ENCODE measurements at places on chromosomes 2 and 18.

- DNase-seq: peak; percentile 28
Observed at GRCh38 chr2:3423492-3424170, 44.1 kb downstream of the TRAPPC12 start.

- DNase-seq: no peak
Observed at GRCh38 chr2:25338401-25338800, 3.3 kb downstream of the DNMT3A start.

DNA sequence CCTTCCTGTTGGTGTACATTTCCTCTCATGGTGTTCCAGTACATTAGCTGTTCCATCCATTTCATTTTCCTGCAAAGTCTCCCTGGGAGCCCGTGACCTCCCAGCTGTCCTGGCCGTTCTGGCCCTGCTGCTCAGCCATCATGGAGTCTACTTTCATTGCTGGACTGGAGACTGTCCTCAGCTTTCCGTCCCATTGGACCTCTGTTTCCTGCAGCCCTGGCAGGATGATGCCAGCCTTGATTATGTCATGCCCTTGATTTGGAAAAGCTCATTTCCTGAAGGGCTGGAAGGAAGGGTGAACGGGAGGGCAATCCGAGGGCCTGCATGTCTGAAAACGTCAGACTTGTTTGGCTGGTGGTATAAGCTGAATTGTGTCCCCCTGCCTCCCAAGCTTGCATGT, 205.5 kb upstream of the HS6ST1 start:
- DNase-seq: no peak

DNA sequence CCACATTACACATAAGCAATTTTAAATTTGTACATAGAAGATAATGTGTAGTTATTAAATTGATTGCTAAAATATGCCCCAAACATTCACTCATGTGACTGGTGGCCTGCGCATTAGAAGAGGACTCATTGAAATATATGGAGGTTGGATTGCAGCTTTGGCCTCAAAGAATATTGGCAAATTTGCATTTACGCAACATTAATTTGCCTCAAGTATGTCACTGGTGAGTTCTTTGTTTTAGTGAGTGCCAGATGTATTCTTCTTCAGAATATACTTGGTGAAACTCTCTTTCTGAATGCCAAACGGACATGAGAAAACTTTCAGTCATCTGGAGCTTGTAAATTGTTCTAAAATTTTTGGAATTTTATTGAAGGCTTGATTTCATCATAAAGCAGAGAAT, 5.9 kb upstream of the EFEMP1 start:
- DNase-seq: no peak

- no peak for DNase-seq
Observed at GRCh38 chr2:145985517-145985916, 1465.6 kb upstream of the ZEB2 start.

DNA sequence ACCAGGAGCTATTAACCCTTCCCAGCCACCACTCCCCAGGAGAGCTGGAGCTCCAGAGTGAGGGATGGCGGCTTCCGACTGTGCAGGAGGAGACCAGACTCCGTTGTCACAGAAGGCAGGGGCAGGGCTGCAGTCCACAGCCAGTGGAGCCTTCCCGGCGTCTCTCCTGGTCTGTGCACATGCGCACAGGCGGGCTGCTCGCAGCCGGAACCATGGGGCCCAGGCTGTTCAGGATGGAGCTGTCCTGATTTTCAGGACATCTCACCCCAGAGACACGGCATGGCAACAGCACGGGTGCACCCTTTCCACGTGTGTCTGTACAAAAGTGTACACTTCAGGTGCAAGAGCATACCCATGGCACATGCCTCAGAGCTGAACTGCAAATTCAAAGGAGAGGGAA, 28.9 kb downstream of the EIPR1 start:
- no peak for DNase-seq

DNA sequence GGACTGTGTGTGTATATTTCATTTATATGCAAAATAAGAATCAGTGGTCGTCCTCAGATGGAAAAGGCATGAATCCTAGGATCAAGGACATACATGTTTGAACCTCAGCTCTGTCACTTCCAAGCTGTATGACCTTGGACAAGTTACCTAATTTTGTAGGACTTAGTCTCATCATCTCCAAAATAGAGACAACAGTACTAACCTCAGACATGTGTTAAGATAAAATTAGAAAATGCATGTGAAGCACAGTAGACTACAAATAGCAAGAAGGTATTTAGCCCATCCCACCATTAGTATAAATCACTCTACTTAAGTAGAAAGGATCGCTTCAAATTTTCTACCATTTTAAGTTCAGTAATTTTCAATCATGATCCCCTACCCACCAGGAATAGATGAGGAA, 309.8 kb downstream of the ZEB2 start:
- DNase-seq: no peak

DNA sequence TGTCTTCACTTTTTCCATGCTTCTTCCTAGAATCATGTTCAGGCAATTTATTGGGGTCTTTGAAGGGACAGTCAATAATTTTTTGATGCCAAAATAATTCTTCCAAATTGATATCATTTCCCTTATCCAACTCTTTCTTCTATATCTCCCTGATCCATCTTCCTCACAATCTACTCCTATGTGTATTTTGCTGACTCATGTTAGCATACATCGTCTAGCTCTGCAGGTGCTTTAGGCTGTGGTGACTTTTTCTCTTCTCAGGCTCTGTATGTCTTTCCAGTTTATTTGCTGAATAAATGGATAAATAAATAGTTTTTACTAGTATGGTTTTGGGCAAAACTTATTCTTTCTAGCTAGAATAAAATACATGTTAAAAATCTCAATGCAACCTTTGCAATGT, 1650.9 kb upstream of the TMEFF2 start:
- no peak for DNase-seq

DNA sequence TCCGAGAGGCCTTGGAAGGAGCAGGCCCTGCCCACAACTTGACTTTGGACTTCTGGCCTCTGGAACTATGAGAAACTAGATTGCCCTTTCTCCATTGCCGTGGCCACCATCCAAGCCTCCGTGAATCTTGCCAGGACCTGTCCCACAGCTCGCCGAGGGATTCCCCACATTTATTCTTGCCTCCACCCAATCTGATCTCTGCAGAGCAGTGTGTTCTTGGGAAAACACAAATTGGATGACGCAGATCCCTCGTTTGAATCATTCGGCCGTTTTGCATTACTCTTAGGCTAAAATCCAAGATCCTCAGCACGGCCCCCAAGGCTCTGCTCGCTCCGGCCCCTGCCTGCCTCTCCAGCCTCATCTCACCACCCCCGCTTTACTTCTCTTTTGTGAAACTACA, 364.2 kb downstream of the ZNF516 start:
- no peak for DNase-seq

- DNase-seq: no peak
Observed at GRCh38 chr2:122203523-122203922, 448.1 kb downstream of the TSN start.

GRCh38 chr2:174263997-174264396, 15.7 kb upstream of the OLA1 start:
- no peak for DNase-seq

DNA sequence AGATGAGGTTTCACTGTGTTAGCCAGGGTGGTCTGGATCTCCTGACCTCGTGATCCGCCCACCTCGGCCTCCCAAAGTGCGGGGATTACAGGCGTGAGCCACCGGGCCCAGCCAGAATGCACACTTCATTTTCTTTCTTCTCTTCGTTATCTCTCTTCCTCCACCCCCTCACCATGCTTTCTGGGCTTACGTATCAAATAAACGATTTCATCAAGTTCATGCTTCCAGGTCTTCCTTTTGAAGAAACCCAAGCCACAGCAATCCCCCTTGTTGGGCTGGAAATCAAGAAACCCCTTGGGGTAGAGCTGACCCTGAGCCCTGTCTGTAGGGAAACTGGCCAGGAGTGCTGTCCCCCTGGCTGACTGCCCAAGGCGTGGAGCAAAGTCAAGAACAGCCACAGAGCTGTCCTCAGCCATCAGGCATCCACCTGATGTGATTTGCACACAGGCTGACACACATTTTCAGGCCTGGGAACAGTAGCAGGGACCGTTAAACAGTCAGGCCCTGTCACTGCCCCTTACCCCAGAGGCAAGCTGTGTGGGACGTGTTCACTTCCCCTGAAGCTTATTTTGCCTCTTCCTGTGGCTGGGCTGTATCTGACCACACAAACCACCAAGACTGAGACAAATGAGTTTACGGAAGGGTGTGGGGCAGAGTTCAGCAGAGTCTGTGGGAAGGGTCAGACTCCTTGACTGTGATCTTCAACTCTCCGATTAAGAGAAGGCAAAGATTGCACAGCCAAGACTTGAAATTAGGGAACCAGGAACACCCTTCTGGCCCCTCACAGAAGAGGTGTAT, 15.1 kb upstream of the NMUR1 start:
- no peak for DNase-seq

DNA sequence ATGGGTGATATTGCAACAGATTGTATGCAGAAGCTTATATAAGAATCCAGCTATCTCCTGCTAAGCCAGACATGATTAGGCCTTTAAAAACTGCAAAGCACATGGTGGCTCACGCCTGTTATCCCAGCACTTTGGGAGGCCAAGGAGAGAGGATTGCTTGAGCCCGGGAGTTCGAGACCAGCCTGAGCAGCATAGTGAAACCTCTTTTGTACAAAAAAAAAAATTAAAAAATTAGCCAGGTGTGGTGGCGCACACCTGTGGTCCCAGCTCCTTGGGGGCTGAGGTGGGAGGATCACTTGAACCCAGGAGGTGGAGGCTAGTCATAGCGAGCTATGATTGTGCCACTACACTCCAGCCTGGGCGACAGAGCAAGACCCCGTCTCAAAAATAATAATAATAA, 204.6 kb downstream of the TNS1 start:
- DNase-seq: no peak

- no peak for DNase-seq
Observed at GRCh38 chr2:192026059-192026824, 168.5 kb downstream of the TMEFF2 start.

GRCh38 chr2:29660201-29660600, 261.2 kb downstream of the ALK start:
- no peak for DNase-seq

DNA sequence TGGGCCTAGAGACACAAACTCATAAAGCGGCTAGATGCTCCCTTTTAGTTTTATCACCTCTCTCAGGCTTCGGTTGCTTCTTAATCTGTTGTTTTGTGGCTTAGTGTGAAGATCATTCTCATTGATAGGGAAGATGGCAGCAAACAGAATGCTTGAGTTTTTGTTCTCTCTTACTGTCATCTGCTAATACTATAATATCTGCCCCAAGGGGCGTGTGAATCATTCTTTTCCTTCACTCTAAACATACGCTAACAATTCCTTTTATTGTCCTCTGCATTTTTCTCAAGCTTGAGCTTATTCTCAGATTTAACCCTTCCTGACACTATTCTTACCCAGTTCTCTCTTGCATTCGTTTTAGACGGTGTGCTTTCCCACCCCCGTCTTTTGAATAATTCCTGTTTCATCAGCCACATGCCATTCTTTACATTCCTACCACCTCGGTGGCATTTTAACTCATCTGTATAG, 323.9 kb upstream of the NRP2 start:
- DNase-seq: no peak

GRCh38 chr2:206981739-206982340, 42.5 kb downstream of the CPO start:
- peak; percentile 59 for DNase-seq

DNA sequence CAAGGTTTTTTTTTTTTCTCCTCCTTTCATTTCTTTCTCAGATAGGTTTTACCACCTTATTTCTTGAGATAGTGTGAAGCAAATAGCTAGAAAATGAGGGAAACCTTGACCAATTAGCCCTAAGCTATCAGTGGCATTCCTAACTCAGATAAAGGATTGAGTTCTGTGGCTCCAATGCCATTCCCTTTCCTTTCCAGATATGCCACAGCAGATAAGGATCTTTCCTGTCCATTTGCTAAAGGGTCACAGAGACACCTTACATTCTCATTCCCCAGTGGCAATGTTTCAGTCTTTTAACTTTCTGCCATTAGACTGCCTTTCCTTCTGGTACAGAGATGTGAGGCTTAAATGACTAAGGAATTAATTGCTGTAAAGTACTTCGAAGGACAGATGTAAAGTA, 81.7 kb downstream of the MGAT5 start:
- no peak for DNase-seq

DNA sequence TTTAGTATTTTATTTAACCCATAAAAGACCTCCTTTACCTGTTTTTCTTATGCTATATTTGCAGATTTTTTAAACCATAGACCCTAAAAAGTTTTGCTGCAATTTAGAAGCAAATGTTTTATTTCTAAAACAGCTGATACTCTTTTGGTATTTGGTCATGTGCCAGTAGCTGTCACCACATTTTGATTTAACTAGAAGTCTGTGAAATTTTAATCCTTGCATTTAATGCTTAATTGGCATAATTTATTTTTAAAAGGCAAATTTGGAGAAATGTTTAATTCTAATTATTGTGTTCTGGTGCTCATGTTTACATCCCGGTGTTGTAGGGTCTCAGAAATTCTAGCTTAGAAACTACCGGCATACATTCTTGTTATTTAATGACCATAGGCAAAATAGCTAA, 111.8 kb downstream of the TTC27 start:
- peak; percentile 5 for DNase-seq

GRCh38 chr18:48730010-48730409, 191.2 kb downstream of the CTIF start:
- DNase-seq: no peak

GRCh38 chr2:57386305-57386704, 660.3 kb upstream of the VRK2 start:
- no peak for DNase-seq

DNA sequence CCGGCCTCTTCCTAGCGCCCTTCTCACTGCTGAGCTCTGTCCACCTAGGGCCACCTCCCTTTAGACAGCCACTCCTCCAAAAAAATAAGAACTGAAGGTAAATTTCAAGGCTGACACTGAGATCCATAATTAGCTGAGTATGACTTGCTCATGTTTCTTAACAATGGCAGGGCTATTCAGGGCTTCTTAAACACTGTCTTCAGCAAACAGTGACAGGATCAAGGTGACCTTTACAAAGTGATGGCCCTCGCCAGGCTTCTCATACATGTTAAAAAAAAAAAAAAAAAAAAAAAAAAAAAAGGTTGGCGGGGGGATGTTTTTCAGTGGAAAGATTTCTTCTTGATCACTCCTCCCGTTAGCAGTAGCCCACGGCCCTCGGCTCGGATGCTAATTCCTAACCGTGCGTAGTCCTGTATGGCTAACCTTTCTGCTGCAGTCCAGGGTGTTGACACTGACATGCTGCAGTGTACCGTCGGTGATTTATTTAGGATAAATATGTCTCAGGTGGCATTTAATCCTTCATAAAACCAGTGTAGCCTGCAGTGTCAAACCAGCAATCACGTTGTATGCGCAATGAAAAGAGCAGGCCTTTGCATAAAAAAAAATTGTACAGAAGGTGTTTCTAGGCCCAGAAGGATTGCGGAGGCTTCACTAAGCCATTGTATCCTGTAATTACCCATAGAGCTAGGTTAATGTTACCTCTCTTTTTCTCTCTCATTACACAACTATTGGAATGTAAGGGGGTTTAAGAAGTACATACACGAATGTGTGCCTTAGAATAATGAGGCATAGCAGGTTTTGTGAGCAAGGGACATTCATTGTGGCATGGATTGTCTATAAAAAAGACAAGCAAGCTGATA, 142.7 kb downstream of the PTGR3 start:
- no peak for DNase-seq

- DNase-seq: no peak
Observed at GRCh38 chr2:44560352-44560751, 198.6 kb downstream of the CAMKMT start.

- no peak for DNase-seq
Observed at GRCh38 chr2:24403168-24403831, 43.0 kb upstream of the ITSN2 start.

GRCh38 chr2:106867196-106867953, 18.6 kb downstream of the ST6GAL2 start:
- no peak for DNase-seq

- DNase-seq: no peak
Observed at GRCh38 chr2:120319686-120320317, 26.1 kb upstream of the INHBB start.
